ENCODE measurements at places on chromosomes 12 and 14. TPM values are rescaled to one million over a fixed set of nuclear protein-coding genes. Genes with fewer than 3 reads are reported as not detected.

The CIT gene
- total RNA-seq, result 3.6 TPM

The TIGAR gene
- 5.8 TPM for total RNA-seq

The TRPV4 gene
- 1.2 TPM for total RNA-seq

The PLEKHG7 gene
- not detected for total RNA-seq

The SLC17A8 gene
- not detected for total RNA-seq
